B cell (primary cell): ENCODE measurements at places on chromosomes 13 and 19.

GRCh38 chr13:75368167-75368566 is 113.8 kb downstream of the TBC1D4 start:
- no peak for DNase-seq

DNA sequence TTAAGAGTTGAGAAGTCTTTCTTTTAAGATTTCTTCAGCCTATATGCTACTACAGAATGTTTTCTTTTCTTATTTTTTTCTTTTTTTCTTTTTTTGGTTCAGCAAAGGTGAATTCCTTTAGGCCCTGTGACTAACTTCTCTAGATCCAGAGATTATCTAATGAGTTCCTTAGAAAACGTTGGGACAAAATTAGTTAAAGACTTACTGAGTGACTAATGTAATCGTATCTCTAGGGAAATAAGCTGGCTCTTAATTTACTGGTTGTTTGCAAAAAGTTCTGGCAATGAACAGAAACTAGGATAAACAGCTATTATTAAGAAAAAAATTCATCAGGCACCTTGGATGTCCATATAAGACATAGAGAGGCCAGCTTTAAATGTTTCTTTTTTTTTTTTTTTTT is 30.7 kb upstream of the CSNK1A1L start:
- DNase-seq = no peak

- DNase-seq = no peak
Observed at GRCh38 chr19:27529158-27529557, 1683.8 kb downstream of the UQCRFS1 start.

- DNase-seq = no peak
Observed at GRCh38 chr13:86085890-86086289, 286.7 kb upstream of the SLITRK6 start.

DNA sequence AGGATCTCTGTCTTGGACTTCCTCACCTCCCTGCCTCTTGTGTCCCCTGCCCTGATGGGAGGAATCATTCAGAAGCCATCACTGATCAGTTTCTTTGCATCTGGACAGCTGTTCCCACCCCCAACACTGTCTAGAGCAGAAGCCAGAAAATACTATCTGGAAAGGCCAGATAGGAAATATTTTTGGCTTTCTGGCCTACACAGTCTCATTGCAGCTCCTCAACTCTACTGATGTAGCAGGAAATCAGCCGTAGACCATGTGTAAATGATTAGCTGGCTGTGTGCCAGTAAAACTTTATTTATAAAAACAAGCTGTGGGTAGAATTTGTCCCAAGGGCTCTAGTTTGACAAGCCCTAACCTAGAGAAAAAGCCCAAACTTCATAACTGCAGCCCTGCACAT is 5.6 kb downstream of the SIGLEC7 start:
- DNase-seq = no peak

DNA sequence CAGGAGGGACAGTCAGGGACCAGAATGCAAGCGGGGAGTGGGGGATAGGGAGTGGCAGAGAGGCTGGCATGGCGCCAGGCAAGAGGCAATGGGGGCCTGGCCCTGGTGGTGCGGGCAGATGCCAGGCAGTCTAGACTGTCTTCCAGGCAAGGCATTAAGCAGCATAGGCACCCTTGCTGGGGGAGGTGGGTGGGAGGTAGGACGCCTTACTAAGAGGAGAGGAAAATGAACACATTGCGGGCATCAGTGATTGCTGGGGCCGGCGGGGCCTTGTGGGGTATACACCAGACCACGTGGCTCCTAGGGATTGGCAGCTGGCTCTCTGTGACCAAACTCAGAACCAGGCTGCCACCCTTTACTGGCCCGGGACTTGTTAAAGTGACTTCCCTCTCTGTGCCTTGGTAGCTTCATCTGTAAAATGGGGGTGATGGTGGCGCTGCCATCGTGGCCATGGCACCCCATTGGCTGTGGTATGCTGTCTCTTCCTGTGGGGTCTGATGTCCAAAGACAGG is 46.0 kb downstream of the DNM2 start:
- no peak for DNase-seq

GRCh38 chr13:110306960-110307766 is at the start of the genes COL4A1 and COL4A2:
COL4A1 (minus strand) TSS chr13:110307157; CDS start chr13:110307027, 130 bp downstream.
COL4A2 (plus strand) TSS chr13:110307284; CDS start chr13:110307904, 620 bp downstream.
- DNase-seq = no peak

GRCh38 chr13:110575322-110576069 is 14.0 kb upstream of the RAB20 start:
- DNase-seq = peak; percentile 54

- DNase-seq = no peak
Observed at GRCh38 chr19:35291259-35291658, 702 bp upstream of the MAG start.

DNA sequence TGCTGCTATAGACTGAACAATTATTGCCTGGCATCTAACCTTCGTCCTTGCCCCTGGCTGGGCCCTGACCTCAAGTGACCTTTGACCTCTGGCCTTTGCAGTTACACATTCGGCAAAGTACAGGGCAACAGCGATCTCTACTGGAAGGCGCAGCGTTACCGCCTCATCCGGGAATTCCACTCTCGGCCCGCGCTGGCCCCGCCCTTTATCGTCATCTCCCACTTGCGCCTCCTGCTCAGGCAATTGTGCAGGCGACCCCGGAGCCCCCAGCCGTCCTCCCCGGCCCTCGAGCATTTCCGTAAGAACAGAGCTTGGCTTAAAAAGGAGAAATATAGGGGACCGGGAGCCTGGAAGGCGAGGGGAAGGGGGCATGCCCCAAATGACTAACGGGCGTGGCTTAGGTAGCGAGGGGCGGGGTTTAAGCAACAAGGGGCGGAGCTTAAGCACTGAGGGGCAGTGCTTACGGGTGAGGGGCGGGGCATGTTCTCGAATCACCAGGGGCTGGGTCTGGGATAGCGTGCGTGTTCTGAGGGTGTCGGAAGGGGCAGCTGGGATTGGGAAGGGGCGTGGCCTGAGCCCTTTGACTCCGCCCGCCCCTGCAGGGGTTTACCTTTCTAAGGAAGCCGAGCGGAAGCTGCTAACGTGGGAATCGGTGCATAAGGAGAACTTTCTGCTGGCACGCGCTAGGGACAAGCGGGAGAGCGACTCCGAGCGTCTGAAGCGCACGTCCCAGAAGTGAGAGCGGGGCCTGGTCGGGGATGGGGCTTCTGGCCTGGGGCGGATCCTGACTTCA is 52.7 kb downstream of the TRPM4 start:
- peak; percentile 62 for DNase-seq

GRCh38 chr19:30073152-30074000 is 131.3 kb downstream of the URI1 start:
- DNase-seq = no peak

- no peak for DNase-seq
Observed at GRCh38 chr19:47363758-47364531, 14.8 kb downstream of the DHX34 start.

DNA sequence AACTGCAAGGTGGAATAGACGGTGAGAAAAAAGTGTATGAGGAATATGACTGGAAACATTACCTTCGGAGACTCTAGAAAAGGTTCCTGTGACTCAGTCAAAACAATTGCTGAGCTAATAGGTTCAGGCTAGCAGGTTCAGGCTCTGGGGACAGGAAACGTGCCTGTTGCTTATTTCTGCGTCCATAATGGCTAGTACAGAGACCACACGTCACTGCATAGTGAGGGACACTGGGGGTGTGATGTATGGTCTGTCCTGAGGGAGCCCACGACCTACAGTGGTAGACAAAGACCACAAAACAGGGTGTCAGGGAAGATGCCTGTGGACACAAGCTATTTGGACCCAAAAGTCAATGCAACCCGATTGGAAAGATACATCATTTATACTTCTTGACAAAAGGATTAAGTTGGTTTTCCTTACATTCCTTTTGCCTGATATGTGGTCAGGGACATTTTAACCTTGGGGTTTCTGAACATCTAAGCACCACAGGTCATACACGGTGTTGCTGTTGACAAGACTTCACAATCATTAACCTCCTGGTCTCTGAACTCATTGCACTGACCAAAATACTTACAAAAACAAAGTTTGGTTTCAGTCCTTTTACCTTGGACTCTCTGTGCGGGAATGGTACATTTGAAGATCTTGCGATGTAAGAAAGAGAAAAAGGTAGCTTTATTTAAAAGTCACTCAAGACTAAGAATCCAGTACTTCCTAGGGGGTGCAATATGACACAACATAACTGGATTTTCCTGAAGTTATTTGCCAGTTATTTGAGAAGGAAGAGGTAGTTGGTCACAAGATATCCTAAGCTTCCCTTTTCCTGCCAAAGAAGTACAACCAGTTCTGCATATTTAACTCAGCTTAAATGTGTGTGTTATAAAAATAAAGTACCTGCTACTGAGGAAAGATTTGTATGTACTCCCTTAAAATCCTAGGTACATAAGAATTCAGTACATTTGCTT is 20.0 kb downstream of the CRYL1 start:
- no peak for DNase-seq

DNA sequence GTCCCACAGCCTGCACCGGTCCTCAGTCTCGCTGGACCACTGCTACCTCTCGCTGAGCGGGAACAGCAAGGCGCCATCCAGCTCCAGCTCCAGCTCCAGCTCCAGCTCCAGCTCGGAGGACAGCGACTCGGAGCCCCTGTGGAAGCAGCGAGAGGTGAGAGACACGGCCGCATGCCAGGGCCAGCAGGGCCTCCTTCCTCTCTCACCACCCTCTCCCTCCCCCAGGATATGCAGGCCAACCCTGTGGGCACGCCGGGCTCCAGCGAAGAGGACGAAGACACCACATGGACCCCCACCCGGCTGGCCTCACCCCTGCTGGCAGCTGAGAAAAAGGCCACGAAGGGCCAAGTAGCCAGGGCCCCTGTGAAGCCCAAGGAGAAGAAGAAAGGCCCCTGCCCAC is 7.3 kb downstream of the SIX5 start:
- DNase-seq = no peak

DNA sequence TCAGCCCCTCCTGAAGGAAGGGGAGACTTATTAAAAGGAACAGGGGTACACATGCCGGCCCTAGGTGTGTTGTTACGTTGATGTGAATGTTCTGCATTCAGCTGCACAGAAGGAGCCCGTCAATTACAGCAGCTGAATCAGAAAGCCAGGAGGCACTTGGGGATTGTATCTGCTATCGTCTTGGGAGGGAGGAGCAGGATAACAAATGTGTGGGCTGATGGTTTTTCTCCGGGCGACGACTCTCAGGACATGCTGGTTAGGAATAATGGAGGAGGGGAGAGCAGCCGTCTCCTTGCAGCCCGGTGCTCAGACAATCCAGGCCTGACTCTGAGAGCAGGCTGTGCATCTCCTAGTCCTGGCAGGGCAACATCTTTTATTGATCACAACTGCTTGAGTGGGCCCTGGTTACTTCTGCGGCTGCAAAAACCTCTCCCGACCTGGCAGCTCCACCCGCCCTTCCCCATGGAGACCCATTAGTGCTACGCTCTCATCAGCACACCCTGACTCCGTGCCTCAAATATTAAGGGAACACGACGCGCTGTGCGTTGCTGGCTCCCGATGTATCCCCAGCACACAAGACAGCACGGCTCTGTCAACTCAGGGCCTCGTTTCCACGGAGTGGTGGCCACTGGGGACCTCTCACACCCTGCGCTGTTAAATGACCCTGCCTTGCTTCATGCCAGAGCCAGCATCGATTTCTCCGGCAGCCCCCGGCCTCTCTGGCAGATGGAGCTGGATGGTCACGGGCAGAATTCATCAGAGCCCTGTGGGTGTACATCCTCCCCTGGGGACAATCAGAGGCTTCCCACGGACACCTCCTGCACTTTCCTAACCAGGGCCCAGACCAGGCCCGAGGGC is 25.3 kb downstream of the PEPD start:
- DNase-seq = no peak

- no peak for DNase-seq
Observed at GRCh38 chr19:29404951-29405727, 120.7 kb upstream of the VSTM2B start.

- peak; percentile 36 for DNase-seq
Observed at GRCh38 chr13:79392882-79393563, 13.0 kb downstream of the RBM26 start.

DNA sequence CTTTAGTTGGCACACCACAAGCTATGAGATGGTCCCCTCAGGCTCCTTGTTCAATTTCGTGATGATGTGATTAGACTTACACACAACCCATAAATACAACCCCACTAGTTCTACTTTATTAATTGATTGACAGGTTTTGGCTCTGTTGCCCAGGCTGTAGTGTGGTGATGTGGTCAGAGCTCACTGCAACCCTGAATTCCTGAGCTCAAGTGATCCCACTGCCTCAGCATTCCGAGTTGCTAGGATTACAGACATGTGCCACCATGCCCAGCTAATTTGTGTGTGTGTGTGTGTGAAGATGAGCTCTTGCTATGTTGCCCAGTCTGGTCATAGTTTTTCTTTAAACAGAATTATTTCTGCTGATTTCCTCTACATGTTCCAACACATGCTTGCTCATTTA is 17.5 kb upstream of the HTR2A start:
- DNase-seq = no peak

DNA sequence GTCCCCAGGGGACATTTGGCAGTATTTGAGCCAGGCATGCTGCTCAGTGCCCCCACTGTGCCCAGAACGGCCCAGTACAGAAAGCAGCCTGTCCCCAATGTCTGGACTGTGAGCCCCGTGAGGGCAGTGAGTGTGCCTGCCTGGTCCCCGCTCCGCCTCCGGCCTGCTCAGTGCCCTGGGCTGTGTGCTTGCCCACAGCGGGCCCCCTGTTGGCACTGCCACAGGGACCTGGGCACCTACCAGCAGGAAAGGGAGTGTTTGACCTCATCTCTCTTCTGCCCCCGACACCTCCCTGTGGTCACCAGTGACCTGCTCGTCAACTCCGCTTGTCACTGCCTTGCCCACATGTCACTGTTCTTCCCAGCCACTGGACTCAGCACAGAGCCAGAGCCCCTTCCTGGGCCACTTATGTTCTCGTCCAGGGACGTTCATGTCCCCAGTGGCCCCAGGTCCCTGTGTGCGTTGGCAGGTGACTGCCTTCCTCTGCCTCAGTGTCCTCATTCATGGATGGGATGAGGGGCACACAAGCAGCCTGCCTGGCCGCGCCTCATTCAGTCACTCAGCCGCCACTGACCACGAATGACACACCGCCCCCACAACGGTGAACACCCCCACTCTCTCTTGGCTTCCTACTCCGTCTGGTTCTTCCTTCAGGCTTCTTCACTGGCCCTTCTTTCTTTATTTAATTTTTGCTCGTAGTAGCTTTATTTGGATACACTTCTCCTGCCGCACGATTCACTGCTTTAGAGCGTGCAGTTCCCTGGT is 2.8 kb downstream of the FZR1 start:
- no peak for DNase-seq

- DNase-seq = no peak
Observed at GRCh38 chr13:95605448-95606125, 38.9 kb downstream of the DZIP1 start.

- DNase-seq = no peak
Observed at GRCh38 chr13:23567906-23568460, 2.2 kb upstream of the TNFRSF19 start.
